ENCODE measurements at places on chromosomes 16 and 17.

DNA sequence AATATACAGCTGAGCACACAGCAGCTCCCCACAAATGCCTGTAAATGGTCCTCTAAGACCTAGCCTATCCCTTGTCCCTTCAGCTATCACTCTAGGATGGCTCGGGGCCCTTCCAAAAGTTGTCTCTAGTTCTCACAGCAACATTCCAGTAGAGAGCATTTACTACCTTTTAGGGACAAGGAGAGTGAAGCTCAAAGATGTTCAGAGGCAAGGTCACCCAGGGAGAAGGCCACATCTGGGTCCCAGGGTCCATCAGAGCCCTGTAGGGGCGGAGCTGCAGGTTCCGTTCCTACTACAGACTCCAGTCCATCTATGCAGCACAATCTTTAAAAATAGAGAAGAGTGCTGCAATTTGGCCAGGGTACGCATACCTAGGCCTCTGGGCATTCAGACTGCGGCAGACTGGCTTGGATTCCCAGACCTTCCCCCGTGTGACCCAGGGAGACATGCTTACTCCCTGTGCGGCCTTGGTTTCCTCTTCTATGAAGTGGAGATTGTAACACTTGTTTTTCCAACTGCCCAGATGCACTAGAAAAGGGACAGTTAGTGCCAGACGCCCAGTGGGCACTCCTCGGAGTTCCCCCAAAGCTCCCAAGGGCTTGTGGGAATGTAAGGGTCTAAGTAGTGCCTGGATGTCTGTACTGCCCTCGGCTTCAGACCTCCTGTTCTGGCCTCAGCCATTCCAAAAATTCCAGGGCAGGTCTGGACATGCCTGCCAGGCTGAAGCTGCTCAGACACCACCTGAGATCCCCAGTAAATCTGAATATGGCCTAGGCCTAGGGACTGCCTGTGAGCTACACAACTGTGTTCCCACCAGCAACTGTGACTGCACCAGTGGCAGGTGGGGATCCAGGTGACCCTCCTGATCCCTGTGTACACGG lies 2.5 kb downstream of the SLC12A4 start:
- no peak for DNase-seq

- DNase-seq: no peak
These were observed 157.8 kb downstream of the CDH13 start for GRCh38 chr16:82784573-82784968.

DNA sequence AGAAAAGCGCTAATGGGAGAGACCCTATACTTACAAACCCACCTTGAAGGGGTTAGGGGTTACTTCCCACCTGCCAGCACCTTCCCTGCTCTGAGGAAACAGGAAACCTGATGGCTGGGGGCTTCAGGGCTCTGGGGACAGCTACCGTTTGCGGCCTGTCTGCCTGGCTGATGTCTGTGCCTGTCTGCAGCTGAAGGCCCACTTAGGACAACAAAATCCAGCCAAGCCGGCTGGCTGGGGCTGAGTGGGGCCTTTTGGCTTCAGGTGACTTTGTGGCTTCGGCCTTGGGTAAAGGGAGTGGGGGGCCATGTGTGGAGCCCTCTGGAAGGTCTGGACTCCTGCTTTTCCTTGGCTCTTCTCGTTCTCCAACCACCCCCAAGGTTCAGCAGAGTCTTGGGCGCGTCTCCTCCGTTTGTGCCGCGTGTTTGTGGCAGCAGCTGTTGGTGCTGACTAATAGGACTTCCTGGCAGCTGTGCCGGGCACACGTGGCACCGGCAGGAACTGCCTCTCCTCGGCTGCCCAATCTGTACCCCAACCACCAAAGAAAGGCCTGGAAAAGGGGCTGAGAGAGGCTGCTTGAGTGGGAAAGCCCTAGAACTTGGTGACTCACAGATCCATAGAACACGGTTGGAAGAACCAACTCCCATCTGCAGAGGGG lies 186.7 kb downstream of the MSI2 start:
- DNase-seq: peak; percentile 22

DNA sequence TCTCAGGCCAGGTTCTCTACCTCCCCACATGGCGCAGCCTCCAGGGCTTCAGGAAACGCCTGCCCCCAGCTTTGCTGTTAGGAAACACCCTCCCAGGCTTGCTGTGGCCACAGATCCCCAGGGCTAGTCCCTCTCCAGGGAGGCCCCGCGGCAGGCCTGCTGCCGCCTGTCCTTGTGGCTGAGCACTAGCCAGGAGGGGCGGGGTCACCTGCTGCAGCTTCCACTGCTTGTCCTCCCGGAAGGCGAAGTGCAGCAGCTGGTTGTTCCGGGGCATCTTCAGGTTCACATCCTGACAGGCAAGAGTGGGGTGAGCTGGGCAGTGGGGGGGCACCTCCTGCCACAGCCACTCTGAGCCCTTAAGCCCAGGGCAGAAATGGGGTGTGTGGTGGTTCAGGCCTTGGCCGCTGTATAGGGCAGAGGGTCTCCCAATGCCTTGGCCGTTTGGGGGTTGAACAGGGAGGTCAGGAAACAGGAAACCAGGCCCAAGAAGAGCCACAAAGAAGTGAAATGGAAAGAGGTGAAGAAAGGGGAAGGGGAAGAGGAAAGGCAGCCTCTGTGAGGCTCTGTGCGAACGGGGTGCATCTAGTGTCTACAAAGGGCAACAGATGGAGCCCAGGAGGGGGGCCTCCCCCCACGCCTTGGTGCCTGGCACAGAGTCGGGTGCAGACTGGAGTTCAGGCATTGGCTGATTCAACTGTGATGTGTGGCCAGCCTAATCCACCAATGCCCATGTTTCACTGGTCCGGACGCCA lies 2.0 kb downstream of the ROGDI start:
- peak; percentile 68 for DNase-seq

GRCh38 chr17:61087024-61087423 lies 312.6 kb upstream of the TBX2 start:
- DNase-seq: peak; percentile 49

- DNase-seq: no peak
These were observed 19.8 kb downstream of the TAF1C start for GRCh38 chr16:84166796-84167695.

DNA sequence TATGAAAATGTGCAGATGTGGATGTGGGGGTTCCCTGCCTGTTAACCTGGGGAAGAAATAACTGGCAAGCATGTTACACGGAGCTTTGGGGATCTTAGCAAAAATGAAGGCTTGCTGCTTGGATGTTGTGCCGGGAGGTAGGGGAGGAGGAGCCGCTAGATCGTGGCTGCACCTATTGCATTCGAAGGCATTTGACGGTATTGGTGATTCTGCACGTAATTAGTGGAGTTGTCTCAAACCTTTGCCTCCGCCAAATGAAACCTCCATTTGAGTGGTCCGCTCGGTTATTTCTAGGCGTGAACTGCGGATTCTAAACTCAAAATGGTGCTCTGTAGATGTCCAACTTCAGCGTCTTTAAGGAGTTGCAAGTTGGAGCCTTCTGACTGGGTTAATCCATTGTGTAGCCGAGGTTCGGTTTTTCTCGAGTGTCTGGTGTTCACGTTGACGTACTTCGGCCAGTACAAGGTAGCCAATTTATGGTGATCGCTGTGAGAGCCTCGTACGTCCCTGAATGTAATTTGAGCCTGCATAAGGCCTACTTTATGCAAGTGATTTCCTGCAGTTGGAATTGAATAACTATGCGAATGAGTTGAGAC lies 1.5 kb downstream of the TNRC6C start:
- DNase-seq: no peak

DNA sequence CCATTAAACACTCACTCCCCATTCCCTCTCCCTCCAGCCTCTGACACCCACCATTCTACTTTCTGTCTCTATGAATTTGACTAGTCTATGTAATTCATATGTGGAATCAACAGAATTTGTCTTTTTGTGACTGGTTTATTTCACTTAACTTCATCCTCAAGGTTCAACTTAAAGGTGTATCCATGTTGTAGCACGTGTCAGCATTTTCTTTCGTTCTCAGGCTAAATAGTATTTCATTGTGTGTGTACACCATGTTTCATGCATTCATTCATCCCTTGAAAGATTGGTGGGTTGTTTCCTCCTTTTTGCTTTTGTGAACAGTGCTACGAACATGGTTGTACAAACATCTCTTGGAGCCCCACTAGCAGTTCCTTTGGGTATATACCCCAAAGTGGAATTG lies 36.0 kb downstream of the ATP2C2 start:
- DNase-seq: no peak

DNA sequence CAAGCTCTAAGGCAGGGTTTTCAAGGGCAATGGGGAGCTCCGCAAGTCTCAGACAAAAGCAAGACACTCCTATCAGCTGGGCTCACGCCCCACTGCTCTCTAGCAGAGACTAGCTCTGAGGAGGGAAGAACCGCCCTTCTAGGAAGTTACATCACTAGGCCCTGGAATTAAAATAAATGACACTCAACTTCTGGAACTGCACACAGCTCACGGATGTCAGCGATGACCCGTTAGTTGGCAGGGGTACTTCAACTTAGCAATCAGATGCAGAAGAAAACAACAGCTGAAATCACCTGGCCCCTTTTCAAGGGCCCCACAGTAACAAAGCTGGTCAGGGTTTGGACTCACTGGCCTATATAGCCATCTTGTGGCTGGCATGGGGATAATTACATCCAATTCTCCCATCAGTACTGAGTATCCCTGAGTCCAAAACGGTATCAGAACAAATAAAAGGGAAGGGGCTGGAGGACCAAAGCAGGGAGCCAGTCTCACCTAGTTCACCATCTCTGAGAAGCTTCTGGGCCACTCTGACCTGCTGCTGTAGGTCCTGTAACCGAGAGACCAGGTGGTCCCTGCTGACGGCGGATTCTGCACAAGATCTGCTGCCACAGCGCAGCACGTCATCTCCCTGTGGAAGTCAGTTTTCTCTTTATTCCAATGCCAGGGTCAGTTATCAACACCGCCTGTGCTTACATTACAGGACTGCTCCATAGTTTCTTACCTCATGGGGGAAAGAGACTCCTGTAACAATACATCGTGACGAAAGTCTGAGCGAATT lies 22.2 kb downstream of the SERPINF1 start:
- DNase-seq: peak; percentile 87

- no peak for DNase-seq
These were observed 52.7 kb downstream of the ZNF18 start for GRCh38 chr17:11944587-11944986.

GRCh38 chr16:69513180-69513966 lies 52.4 kb upstream of the NFAT5 start:
- DNase-seq: no peak

DNA sequence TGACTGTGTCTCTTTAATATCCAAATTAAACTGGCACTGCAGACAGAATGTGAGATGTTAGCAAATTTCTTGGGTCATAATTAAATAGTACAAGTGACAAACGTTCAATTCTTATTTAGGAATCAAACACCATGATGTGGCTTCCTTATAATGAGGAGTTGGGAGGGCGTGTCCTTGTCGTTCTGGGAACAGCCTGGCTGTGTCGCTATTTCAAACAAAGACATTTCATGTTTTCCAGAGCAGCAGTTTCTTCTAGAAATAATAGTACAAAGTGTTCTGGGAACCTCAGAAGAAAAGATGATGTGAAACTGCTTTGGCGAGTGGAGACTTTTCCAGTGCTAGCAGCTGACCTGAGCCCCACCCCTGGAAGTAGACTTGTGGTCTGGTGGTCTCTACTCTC lies 301.7 kb upstream of the N4BP1 start:
- no peak for DNase-seq

GRCh38 chr16:57795431-57795878 lies 6.8 kb downstream of the KIFC3 start:
- DNase-seq: peak; percentile 45

DNA sequence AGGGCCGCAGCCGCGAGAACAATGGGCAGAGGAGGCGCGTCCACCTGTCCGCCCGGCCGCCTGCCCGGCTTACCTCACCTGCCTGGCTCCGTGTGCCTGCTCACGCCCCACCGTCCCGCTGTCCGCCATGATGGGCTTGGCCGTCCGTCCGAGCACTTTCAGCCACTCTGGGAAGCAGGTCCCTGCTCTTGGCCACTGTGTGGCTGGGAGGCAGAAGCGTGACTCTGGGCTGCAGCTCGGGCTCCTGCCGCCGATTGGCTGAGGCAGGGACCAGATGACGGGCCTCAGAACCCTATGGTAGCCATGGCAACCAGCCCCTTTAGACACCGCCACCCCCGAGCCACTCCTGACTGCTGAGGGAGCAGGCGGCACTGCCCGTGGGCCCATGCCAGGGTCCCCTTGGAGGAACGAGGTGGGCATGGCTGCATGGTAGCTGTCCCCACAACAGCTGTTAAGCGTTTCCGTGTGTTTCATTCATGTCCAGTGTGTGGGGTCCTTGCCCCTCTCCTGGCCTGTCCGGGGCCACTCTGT lies 8.9 kb upstream of the AXIN1 start:
- DNase-seq: no peak

GRCh38 chr16:66511602-66512271 lies 38.2 kb downstream of the TK2 start:
- DNase-seq: peak; percentile 54

DNA sequence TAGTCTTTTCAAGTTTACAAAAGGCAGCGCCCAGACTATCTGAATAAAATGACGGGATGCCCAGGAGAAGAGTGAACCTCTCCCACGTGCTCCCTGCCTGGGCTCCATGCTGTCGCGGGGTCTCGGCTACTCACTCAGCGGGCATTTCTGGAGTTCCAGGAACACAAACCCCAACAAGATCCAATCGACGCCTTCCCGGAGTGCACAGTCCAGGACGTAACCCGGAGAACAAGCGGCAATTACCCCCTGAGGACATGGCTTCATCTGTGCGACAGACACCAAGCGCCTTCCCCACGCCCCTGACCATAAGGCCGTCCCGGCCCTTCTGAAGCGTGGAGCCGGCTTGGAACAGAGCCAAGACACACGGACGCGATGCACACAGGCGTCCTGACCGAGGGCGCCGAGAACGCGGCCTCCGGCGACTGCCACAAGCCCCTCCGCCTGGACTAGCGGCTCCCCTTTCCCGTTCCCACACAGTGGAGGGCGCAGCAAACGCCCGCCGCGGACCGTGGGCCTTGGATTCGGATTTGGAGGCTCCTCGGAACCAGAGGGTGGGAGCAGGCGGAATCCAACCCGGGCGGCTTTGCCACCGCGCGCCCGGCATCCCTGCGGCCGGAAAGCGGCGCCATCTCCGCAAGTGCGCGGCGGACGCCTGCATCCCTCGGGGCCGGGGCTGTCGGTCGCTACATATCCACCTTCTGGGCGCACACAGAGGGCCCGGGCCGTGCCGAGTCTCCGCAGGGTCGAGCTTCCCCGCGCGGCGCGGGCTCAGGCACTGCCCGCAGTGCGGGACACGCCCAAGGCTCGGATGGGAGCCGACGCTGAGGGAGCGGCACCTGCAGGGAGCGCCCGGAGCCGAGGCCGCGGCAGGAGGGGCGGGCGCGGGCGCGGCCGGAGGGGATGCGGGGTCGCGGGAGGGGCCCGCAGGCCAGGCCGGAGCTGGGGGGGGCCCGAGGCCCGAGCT lies 725 bp downstream of the ABCA3 start:
- DNase-seq: peak; percentile 64

DNA sequence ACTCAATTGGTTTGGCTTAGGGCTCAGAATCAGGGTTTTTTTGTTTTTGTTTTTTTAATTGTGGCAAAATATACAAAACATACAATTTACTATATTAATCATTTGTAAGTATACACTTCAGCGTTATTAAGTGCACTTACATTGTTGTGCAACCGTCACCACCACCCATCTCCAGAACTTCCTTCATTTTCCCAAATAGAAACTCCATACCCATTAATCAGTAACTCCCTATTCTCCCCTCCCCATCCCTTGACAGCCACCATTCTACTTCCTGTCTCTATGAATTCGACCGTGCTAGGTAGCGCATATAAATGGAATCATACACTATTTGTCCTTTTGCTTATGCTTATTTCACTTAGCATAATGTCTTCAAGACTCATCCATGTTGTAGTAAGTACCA lies 45.2 kb upstream of the DHX40 start:
- DNase-seq: no peak
